ENCODE measurements at places on chromosomes 13 and 19.

DNA sequence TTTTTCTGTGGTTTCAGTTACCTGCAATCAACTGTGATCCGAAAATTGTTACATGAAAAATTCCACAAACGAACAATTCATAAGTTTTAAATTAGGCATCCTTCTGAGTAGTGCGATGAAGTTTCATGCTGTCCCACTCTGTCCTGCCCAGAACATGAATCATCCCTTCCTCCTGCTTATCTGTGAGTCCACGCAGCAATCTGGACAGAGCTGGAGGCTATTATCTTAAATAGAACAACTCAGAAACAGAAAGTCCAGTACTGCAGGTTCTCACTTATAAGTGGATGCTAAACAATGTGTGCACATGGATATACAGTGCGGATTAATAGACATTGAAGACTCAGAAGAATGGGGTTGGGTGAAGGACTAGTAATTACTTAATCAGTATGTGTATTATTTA, 583.7 kb upstream of the SPRY2 start:
- no peak for DNase-seq

DNA sequence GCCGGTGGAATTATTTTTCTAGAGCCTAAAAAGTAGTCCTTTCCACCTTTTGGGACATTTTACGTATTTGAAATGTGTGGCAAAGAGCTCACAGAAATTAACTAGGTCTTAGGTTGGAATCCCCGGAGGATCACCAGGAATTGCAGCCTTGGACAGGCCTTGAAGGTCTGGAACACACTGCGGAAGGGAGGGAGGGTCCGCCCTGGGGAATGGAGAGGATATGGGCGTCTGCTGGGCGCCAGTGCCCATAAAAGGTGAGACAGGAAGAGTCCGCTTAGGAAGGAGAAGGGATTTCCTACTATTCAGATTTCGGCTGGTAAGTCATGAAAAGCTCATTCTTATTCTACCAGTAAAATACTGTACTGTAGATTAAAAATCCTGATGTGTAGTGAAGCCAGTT, 111.9 kb downstream of the COL4A2 start:
- no peak for DNase-seq

DNA sequence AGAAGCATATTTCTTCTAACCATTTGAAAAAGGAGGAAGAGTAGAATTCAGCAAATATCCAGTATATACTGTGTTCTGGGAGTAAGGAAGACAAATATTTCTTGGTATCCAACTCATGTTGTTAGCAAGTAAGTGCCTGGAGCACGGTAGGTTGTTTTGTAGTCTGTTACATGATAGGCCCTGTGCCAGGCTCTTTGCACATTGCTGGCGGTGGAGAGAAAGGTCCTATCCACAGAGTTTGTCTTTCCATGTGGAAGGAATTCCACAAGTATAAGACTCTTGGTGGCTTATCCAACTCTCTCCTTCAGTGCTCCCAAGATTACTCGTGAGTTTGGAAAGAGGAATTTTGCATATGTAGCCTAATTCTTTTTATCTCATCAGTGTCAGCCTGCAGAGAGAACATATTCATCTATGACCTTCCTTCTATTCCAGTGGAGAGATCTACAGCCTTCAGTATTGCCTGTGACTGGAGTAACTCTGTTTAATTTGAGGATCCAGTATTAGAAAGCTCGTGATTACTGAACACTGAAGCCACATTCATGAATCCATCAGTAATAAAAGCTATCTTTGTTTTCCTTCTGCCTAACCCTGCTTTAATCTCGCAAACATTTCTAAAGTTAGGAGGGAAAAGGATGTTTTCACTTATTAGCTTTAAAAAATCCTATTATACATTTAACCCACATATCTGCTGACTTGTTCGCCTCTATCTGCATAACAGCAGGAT, 183.9 kb upstream of the CSNK1A1L start:
- DNase-seq = no peak

- peak; percentile 43 for DNase-seq
Measured at GRCh38 chr13:32905864-32906180, 110.4 kb upstream of the KL start.

GRCh38 chr19:50447750-50448149, 15.1 kb downstream of the MYBPC2 start:
- DNase-seq = no peak

Measured in eye (tissue), 1 donor.